ENCODE measurements at places on chromosomes 3 and 15.

DNA sequence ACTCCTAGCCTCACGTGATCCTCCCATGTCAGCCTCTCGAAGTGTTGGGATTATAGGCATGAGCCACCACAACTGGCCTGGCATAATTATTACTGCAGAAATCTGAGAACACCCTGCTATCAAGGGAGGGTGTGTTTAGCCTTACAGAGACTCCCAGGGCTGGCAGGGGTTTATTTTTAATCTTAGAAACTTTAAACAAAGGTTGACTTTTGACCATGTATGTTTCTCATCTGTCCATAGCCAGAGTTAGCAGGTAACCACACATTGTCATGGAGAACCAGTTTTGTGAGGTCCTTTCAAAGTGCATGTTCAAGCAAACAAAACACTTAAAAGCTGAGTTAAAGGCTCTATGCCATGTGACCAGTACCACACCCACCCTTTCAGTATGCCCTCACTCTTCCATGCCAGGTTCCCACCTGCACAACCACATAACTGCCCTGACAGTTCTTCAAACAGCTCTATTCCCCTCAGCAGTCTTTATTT, 11.1 kb downstream of the SIAH2 start:
- no peak for DNase-seq

DNA sequence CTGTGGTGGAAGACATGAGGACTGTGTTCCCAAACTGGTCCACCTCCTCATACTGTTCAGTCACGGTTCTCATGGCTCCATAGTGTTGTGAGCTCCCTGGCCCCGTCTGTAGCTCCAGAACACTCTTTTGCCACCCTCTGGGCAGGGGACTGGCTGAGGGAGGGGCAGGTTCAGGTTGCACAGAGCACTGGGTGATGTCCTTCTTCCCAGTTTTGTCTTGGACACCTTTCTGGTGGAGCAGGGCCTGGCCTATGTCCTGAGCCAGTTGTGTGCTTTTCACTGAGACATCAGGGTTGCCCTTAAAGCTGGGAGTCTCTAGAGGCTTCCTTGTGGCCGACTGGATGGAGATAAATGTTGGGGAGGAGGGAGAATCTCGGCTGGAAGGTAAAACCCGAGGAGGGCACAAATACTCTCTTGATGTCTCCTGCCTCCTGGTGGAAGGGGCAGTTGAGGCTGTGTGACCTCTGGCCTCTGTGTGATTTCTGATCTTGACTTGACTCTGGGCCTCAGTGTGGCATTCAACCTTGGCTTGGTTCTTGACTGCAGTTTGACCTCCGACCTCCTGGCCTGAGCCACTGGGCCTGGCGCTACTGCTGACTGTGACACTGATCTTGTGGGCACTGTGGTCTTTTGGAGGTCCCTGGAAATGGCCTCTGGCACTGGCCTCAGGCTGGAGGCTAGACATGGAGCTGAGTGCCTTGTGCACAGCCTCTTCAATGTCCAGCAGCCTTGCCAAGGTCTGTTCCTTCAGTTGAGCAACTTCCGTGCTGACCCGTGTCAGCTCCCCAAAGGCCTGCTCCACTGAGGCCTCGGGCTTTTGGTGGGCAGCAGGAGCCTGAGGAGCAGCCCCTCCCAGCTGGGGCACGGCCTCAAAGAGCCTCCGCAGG, 8.1 kb downstream of the XIRP1 start:
- no peak for DNase-seq

DNA sequence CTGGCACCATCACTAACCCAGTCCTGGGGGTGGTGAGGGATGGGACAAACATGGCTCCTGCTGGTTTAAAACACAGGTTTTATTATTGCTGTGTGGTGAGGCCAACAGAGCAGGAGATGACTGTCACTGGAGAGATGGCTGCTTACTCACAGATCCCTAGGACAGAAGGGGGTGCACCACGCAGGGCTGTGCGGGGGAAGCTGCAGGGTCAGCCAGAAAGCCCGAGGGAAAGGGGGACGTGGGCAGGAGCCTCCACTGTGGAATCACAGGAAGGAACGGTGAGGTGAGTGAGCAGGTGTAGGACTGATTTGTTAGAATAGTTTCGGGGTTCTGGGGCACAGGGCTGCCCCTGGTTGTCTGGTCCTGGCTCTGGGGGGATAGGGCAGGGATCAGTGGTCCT, 7.5 kb downstream of the CFAP100 start:
- no peak for DNase-seq

- DNase-seq, result no peak
Measured at GRCh38 chr3:154015307-154015706, 105.9 kb upstream of the ARHGEF26 start.

DNA sequence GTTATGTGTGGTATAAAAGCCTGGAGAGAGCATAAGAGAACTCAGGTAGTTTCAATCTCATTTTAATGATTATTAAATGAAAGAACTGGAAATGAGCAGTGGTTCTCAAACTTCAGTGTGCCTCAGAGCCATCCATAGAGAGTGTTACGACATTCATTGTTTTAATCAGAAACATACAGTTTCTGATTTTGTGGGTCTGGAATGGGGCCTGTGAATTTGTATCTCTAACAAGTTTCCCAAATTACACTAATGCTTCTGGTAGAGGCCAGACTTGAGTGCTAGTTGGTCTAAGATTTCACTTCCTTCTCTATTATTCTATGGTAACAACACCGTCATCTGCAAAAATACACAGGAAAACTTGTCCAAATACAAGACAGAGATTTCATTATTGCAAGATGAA, 292.0 kb upstream of the NECTIN3 start:
- no peak for DNase-seq

Measured in stimulated activated CD8-positive, alpha-beta memory T cell treated with anti-CD3 and anti-CD28 coated beads, Interleukin-2, amount 100 ng/mL, for 1 hour (primary cell).